ENCODE measurements at places on chromosomes 4 and X. TPM values are rescaled to one million over a fixed set of nuclear protein-coding genes. Genes with fewer than 3 reads are reported as not detected.
A peak's percentile ranks its signal among the peaks of the same experiment; 100 is the strongest.

- no peak for DNase-seq
- no peaks in the 10 kb centered on the region for H3K36me3 ChIP-seq
- H3K27ac ChIP-seq = no peak overlapping the region
- no peaks in the 10 kb centered on the region for H3K27me3 ChIP-seq
- H3K4me1 ChIP-seq = no peaks in the 10 kb centered on the region
- H3K4me3 ChIP-seq = no peak overlapping the region
Observed at GRCh38 chr4:61425315-61425714, 225.2 kb downstream of the ADGRL3 start.

DNA sequence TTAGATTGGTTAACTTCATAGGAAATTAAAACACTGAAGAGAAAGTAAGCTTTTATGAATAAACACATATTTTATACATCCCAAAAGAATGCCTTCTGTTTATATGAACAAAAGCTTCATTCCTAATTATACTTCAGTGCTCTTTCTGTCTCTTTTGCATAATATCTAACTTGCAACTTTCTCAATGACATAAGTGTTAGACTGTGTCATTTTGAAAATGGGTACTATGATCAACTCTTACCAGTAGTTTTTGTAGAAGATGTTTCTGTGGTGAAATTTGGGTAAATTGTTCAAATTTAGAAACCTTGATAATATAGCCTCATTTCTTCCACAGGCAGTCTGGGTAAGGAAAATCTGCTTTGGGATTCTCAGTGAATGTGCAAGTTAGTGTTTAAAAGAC lies 991.4 kb downstream of the CCSER1 start:
- H3K4me3 ChIP-seq = no peak overlapping the region
- no peaks in the 10 kb centered on the region for H3K4me1 ChIP-seq
- DNase-seq = no peak
- H3K27ac ChIP-seq = no peak overlapping the region
- H3K36me3 ChIP-seq = no peaks in the 10 kb centered on the region

DNA sequence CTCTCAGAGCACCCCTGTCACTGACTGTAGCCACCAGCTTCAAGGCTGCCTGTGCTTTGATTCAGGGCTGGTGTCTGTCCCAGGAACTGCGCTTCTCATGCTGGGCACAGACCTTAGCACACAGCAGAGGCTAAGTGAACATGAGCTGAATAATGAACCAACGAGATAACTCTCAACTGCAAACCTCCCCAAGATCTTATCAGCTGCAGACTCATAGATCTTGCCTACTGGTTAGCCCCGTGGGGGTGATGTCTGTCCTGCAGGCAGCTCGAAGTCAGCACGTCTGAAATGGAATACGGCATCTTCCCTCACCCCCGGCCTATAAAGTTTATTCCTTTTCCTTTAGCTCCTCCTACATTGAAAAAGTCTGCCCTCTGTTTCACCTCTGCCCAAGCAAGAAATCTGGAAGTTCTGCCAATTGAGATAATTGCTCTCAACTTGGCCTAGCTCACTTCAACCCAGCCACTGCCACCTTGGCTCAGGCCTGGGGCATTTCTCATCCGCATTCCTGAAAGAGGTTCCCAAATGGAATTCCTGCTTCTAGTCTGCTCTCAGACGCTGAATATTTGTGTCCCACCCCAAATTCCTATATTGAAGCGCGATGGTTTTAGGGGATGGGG lies 73.7 kb downstream of the GATB start:
- peaks cover 14% of the 10 kb centered on the region for H3K4me1 ChIP-seq
- H3K27me3 ChIP-seq = no peaks in the 10 kb centered on the region

DNA sequence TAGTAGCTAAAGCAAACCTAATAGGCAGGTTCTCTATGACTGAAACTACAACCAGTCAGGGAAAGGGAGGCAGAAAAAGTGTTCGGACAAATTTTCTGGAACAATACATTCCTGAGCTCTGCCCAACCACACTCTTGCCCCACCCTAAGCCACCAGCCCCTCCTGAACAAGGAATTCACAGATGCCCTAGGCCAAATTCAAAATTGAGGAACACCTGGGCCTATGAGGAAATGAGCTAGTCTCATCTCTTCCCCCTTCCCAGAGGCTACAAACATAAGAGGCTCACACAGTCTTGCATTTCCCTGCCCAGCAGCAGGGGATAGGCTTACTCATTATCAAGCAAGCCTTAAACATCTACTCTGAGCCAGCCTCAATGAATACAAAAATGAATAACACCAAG lies 284.7 kb downstream of the ZNF674 start:
- H3K27ac ChIP-seq = no peak overlapping the region
- no peaks in the 10 kb centered on the region for H3K27me3 ChIP-seq
- no peaks in the 10 kb centered on the region for H3K4me1 ChIP-seq

- no peaks in the 10 kb centered on the region for H3K4me1 ChIP-seq
- H3K4me3 ChIP-seq = no peak overlapping the region
- no peaks in the 10 kb centered on the region for H3K36me3 ChIP-seq
- no peak overlapping the region for H3K27ac ChIP-seq
Observed at GRCh38 chrX:45379236-45379635, 178.6 kb upstream of the DIPK2B start.

DNA sequence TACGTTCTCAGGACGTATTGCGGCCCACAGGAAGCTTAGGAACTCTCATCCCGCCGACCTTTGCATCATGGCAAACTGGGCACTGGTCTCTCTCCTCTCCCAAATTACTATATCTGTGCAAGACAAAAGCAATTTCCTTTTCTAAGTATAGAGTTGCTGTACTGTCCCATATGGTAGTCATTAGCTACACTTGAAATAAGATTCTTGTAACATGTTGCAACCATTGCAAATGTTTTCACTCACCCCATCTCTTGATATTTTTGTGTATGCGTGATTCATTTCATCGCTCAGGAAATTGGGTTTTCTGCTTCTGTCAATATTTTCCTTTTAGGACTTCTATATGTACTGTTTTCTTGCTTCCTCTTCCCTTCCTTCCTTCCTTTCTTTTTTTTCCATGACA lies 15.7 kb downstream of the ARMCX6 start:
- DNase-seq = no peak
- H3K4me3 ChIP-seq = no peak overlapping the region
- no peaks in the 10 kb centered on the region for H3K27me3 ChIP-seq
- no peaks in the 10 kb centered on the region for H3K36me3 ChIP-seq
- H3K27ac ChIP-seq = no peak overlapping the region

DNA sequence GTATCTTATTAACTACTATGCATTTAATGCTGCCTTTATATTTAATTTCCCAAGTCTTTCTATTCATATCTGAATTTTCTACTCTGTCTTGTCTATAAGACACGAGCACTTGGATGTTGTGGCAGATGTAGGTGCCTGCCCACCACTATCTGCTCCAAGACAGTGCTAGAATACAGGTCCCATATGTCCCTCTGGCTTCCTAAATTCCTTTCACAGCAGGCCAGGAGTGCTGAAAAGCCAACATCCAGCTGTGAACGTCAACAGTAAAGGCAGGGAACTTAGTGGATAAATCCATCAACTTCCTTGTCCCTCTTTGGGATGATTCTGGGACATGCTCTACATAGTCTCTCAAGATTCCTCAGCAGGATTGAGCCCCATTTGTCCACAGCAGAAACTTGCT lies 245.1 kb upstream of the ETNPPL start:
- no peaks in the 10 kb centered on the region for H3K4me1 ChIP-seq
- no peak for DNase-seq
- no peaks in the 10 kb centered on the region for H3K27me3 ChIP-seq
- H3K4me3 ChIP-seq = no peak overlapping the region
- no peaks in the 10 kb centered on the region for H3K36me3 ChIP-seq

DNA sequence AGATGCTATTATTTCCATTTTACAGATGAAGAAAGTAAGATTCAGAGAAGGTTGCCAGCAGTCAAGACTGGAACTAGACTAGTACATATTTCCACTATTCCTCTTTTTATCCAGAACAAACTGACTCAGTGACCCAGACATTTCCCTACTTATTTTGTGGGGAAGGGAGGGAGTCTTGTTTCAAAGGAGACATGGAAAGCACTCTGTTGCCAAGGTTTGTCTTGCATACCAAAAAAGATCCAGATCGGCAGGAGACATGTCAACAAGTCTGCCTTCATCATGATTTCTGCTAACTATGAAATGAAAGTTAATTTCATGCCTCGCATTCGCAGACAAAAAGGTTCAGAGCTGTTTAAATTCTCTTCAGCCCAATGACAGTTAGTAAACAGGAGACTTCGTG lies 328.3 kb downstream of the DHX15 start:
- no peaks in the 10 kb centered on the region for H3K27me3 ChIP-seq
- no peak overlapping the region for H3K4me3 ChIP-seq
- no peaks in the 10 kb centered on the region for H3K4me1 ChIP-seq
- H3K36me3 ChIP-seq = no peaks in the 10 kb centered on the region
- H3K27ac ChIP-seq = no peak overlapping the region

DNA sequence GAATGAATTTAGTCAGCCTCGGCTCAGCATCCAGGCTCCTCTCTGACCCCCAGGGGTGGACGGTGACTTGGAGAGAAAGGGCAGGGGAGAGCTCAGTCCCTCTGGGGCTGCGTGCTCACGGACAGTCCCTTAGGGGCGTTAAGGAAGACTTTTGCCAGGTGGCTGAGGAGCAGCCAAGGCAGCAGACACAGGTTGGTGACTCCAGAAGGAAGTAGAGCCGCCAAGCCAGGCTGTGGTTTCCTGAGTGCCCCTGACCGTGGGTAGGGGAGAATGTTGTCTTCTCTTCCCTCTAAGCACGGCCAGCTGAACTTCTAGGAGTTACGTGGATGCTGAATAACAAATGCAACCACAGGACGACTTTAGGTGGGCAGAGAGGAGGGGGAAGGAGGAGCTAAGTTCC lies 91.0 kb upstream of the MTM1 start:
- DNase-seq = no peak
- H3K4me1 ChIP-seq = no peaks in the 10 kb centered on the region
- no peaks in the 10 kb centered on the region for H3K27me3 ChIP-seq
- H3K4me3 ChIP-seq = no peak overlapping the region
- H3K27ac ChIP-seq = no peak overlapping the region
- no peaks in the 10 kb centered on the region for H3K36me3 ChIP-seq

GRCh38 chr4:71383984-71384383 lies 45.2 kb downstream of the SLC4A4 start:
- peaks cover 2% of the 10 kb centered on the region for H3K36me3 ChIP-seq
- no peaks in the 10 kb centered on the region for H3K4me1 ChIP-seq
- no peaks in the 10 kb centered on the region for H3K27me3 ChIP-seq
- no peak for DNase-seq

DNA sequence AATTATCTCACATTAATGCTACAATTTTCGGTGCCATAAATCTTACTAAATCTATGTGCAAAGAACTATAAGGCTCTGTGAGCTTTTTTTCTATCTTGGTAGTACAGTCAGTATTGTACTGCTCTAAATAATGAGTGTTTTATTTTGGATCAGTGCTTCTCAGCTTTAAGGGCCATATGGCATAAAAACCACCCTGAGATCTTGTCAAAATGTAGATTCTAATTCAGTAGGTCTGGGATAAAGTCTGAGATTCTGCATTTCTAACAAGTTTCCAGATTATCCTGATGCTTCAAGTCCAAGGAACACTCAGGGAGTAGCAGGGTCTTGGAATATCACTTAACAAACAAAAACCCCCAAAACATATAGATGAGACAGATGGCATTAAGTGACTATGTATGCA lies 486.5 kb downstream of the GRXCR1 start:
- no peaks in the 10 kb centered on the region for H3K4me1 ChIP-seq
- no peaks in the 10 kb centered on the region for H3K36me3 ChIP-seq
- no peaks in the 10 kb centered on the region for H3K27me3 ChIP-seq
- no peak overlapping the region for H3K4me3 ChIP-seq
- no peak for DNase-seq

GRCh38 chr4:83378419-83378818 lies 43.8 kb upstream of the HPSE start:
- H3K4me3 ChIP-seq = no peak overlapping the region
- peak; percentile 8 for DNase-seq
- H3K36me3 ChIP-seq = no peaks in the 10 kb centered on the region
- H3K27me3 ChIP-seq = no peaks in the 10 kb centered on the region

- H3K4me3 ChIP-seq = no peak overlapping the region
- DNase-seq = no peak
- H3K27ac ChIP-seq = no peak overlapping the region
- no peaks in the 10 kb centered on the region for H3K4me1 ChIP-seq
- H3K36me3 ChIP-seq = no peaks in the 10 kb centered on the region
- no peaks in the 10 kb centered on the region for H3K27me3 ChIP-seq
Observed at GRCh38 chrX:41750716-41751115, 26.7 kb downstream of the GPR82 start.

- H3K36me3 ChIP-seq = no peaks in the 10 kb centered on the region
- H3K4me3 ChIP-seq = no peak overlapping the region
- no peaks in the 10 kb centered on the region for H3K27me3 ChIP-seq
- no peak for DNase-seq
- peaks cover 32% of the 10 kb centered on the region for H3K4me1 ChIP-seq
Observed at GRCh38 chr4:39544580-39545315, 17.5 kb upstream of the UGDH start.

DNA sequence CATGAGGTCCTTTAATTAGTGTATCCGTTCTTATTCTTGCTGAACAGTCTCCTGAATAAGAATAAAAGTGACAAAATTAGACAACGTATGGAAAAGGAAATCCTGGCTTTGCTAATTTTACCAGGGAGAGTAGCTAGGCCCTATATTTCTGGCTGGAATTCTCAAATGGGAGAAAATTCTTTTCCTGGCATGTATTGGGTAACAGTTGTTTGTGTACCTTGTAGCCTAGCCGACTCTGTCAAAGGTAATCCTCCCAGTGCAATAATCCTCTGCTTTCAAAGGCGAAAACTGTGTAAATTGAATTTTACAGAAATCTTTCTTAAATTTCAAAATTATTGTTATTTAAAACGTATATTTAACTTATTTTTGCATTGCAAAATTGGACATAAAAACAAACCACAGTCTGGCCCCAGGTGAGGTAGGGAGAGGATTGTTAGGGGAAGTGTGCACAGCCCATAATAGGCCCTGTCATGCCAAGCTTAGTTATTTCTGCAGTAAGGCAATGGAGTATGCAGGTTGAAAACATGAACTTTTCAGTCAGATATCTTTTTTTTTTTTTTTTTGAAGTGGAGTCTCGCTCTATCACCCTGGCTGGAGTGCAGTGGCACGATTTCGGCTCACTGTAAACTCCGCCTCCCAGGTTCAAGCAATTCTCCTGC lies 18.9 kb upstream of the TENM3 start:
- no peaks in the 10 kb centered on the region for H3K36me3 ChIP-seq
- H3K27me3 ChIP-seq = no peaks in the 10 kb centered on the region
- H3K27ac ChIP-seq = no peak overlapping the region
- H3K4me1 ChIP-seq = no peaks in the 10 kb centered on the region

Gene UGT2B11
- polyA plus RNA-seq = not detected

Gene BLOC1S4
- 12.3 TPM for polyA plus RNA-seq

Gene NMU
- 0.54 TPM for polyA plus RNA-seq

Gene BMP2K
- polyA plus RNA-seq = 6.0 TPM

Gene ZCCHC18
- polyA plus RNA-seq = 3.3 TPM

Gene FAM53A
- 1.2 TPM for polyA plus RNA-seq

Gene TRIM60
- not detected for polyA plus RNA-seq

Gene F9
- not detected for polyA plus RNA-seq

Gene IL3RA
- 10.2 TPM for polyA plus RNA-seq

Gene RHOH
- polyA plus RNA-seq = 0.17 TPM

Gene CCNA2
- polyA plus RNA-seq = 0.71 TPM

Measured in kidney (tissue), 22 donors.